ENCODE measurements at places on chromosomes 16 and 17.

GRCh38 chr17:8053600-8053999 is 14.7 kb downstream of the ALOX15B start:
- DNase-seq: no peak

- no peak for DNase-seq
Observed at GRCh38 chr16:7185689-7186088, 147.0 kb upstream of the RBFOX1 start.

DNA sequence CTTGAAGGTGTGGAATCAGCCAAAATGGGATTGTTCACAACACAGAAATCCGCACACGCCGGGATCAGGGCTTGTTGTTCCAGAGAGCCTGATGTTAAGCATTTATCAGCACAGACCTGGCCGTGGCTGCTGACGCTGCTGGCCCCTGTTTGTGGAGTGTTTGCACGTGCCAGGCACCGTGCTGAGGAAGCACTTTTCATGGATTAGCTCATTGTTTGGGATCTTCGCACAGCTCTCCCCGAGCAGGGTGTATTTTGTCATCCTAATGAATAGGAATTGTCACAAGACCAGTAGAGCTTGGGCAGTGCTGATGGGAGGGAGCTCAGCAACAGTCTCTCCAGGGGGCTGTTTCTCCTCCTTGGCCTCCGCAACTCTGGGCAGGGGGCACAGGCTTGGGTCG is 160.4 kb upstream of the PLCG2 start:
- no peak for DNase-seq

GRCh38 chr17:76626442-76626841 is 17.1 kb downstream of the ST6GALNAC1 start:
- DNase-seq: no peak

DNA sequence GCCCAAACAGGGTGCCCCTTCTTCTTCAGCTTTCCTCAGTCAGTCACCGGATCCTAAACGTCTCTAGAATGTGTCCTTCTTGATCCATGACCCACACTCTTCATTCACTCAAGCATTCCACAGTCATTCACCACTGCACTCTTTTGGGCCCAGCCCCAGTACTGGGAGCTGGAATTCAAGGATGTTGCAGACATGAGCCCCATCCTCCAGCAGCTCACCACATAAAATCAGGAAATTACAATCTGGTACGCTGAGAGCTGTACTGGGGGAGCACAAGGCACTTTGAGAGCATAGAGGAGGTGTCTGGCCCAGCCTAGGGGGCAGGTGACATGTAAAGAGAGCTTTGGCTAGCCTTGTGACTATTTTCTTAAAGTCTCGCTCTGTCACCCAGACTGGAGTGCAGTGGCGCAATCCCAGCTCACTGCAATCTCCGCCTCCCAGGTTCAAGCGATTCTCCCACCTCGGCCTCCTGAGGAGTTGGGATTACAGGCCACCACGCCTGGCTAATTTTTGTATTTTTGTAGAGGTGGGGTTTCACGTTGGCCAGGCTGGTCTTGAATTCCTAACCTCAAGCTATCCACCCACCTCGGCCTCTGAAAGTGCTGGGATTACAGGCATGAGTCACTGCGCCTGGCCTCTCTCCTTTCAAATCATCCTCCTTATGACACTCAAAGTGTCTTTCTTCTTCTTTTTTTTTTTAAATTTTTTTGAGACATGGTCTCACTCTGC is 18.7 kb downstream of the CES4A start:
- DNase-seq: no peak

DNA sequence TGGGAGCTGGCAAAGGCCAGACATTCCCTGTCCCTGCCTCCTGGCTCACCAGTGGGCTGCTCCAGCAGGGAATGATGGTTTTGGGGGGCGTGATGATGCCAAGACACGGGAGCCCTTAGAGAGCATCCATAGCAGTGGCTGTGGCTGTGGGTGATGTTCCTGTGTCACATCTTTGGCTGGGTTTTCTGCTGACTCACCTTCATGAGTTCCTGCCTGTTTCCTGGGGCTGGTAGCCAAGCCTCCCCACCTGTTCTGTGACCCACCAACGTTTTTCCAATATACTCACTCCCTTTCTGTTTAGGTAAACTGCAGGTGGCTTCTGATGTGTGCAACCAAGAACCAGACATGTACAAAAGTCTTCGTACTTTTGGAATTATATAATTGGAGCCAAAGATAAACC is 16.5 kb upstream of the NF1 start:
- no peak for DNase-seq

DNA sequence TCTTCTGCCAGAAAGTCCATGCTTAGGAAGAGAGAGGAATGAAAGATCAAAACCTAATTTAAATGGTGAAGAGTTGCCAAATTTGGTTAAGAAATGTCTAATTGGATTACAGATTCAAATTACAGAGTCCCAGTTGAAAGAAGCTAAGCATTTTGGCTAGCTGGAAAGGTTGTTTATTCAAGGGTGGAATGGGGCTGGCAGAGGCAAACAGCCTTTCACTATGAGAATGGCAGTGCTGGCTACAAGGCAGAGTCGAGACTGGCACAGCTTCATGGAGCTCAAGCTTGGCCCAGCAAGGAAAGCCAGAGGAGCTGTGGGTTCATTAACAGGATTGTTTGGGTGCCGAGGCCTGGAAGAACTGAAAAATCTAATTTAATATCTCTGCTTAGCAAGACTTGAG is 13.6 kb downstream of the MAP3K3 start:
- DNase-seq: no peak

DNA sequence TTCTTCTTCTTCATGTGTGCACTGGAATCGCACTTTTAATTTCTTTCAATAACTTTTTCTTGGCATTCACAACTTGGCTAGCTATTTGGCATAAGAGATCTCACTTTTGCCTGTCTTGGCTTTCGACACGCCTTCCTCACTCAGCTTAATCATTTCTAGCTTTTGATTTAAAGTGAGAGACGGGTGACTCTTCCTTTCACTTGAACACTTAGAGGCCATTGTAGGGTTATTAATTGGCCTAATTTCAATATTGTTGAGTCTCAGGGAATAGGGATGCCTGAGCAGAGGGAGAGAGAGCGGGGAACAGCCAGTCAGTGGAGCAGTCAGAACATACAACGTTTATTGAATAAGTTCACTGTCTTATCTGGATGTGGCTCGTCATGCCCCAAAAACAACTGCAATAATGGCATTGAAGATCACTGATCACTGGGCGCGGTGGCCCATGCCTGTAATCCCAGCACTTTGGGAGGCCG is 200.3 kb downstream of the SEC14L1 start:
- DNase-seq: no peak
